Natural killer cell (primary cell): ENCODE measurements at places on chromosomes 7 and 10. TPM values are rescaled to one million over a fixed set of nuclear protein-coding genes. Genes with fewer than 3 reads are reported as not detected.

Gene LLCFC1
- total RNA-seq = not detected

Gene PNLIPRP1
- total RNA-seq = not detected

Gene AKR1B1
- total RNA-seq = 106 TPM

Gene NME8
- 37.0 TPM for total RNA-seq

Gene CPA2
- not detected for total RNA-seq

Gene PIP
- not detected for total RNA-seq

Gene PAX4
- total RNA-seq = not detected

Gene HOXA11
- not detected for total RNA-seq

Gene ANKRD2
- total RNA-seq = not detected

DNA sequence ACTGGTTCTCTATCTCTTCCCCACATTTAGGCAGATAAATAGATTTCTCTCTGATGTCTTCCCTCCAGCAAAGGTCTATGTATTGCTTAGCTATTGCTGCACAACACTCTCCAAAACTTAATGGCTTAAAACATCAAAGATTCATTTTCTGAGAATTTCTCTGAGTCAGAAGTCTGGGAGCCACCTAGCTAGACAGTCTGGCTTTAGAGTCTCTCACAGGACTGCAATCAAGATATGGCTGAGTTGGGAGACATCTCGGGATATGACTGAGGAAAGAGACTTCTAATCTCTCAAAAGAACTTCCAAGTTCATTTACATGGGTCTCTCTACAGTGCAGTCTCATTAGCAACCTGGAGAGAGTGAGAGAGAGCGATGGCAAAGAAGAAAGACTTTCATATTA is 553.6 kb upstream of the GHITM start:
- no peaks in the 10 kb centered on the region for H3K4me1 ChIP-seq
- no peak overlapping the region for H3K4me3 ChIP-seq
- no peak overlapping the region for H3K27ac ChIP-seq

DNA sequence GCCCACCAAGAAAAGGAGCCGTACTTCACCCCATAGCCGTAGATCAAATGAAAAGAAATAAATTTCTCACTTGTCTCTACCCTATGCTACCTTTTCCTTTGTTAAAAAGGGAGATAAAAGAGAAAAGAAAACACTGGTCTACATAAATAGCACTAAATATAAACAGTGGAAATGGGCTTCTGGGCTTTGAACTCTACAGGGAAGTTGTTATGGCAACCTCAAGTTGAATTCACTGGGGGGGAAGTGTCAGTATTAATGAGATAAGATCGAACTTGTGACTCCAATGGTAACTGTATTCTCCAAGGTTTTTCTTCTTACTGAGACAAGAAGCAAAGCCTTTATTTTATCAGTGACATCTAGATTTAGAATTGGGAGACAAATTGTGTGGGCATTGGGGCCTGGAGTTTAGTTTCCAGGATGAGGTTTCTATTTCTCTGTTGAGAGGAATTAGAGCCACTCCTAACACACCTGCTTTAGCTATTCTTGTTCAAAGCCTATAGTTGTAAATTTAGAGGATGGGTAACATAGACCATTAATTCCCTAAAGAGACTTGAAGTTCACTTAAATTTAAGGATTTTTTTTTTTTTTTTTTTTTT is 604.3 kb upstream of the GALNT17 start:
- no peaks in the 10 kb centered on the region for H3K27me3 ChIP-seq
- no peaks in the 10 kb centered on the region for H3K4me1 ChIP-seq
- no peak for DNase-seq
- no peaks in the 10 kb centered on the region for H3K36me3 ChIP-seq
- H3K27ac ChIP-seq = no peak overlapping the region
- no peak overlapping the region for H3K4me3 ChIP-seq

GRCh38 chr10:30309403-30309802 is 39.7 kb downstream of the MTPAP start:
- no peaks in the 10 kb centered on the region for H3K4me1 ChIP-seq
- H3K27ac ChIP-seq = no peak overlapping the region
- no peak overlapping the region for H3K4me3 ChIP-seq
- H3K36me3 ChIP-seq = peaks cover 28% of the 10 kb centered on the region
- DNase-seq = no peak

DNA sequence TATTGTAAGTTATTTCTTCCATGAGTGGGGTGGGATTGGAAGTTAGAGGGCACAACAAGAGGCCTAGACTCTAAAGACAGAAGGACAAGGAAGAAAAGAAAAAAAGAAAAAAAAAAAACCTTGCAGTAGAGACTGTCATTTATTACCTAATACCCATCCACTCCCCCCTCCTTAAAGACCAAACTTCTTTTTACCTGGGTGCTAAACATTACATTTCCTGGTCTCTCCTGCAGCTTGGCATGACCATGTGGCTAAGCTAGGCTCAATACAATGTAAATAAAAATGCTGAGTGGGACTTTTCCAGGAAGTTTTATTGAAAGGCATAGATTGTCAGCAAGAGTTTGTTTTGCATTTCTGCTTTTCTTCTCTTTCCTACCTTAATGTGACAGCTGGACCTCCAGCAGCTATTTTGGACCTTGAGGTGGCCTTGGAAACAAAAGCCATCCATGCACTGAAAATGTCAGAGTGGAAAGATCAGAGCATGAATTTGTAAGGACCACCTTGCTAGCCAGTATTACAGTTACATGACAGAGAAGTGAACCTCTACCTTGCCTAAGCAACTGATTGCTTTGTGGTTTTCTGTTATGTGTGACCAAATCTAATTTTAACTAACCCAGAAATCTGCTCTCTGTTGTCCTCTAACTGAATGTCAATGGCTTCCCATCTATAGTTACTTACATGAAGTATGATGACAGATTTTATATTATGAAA is 81.3 kb upstream of the SFMBT2 start:
- H3K36me3 ChIP-seq = no peaks in the 10 kb centered on the region
- H3K27ac ChIP-seq = peak overlapping the region; percentile 13
- DNase-seq = no peak
- no peak overlapping the region for H3K4me3 ChIP-seq
- H3K27me3 ChIP-seq = no peaks in the 10 kb centered on the region
- peaks cover 15% of the 10 kb centered on the region for H3K4me1 ChIP-seq

DNA sequence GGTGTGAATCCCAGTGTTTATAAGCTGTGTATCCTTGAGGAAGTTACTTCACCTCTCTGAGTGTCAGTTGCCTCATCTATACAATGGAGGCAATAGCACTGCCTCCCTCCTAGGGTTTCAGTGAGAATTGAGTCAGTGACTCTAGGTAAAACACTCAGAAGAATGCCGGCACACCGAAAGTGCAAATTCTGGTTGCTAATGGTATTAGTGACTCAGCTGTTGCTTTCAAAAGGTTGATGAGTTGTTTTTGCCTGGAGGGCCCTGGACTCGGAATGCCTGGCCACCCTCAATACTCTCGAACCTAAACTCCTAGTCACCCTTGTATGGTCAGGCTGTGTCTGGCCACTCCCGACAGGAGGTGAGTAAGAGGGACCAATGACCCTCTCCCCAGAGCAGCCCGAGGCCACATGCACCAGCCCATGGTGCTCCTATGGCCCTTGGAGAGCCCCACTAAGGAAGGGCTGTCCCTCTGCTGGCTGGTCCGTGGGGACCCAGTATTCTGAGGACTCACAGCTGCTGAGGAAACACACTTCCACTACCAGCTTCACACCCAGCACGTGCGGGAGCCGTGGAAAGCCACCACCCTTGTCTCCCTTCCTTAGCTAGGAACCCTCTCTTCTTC is 60.2 kb downstream of the CALML3 start:
- no peaks in the 10 kb centered on the region for H3K27me3 ChIP-seq
- DNase-seq = no peak
- no peak overlapping the region for H3K27ac ChIP-seq
- H3K4me3 ChIP-seq = no peak overlapping the region
- no peaks in the 10 kb centered on the region for H3K36me3 ChIP-seq

GRCh38 chr7:98090116-98090515 is 16.5 kb upstream of the LMTK2 start:
- peaks cover 2% of the 10 kb centered on the region for H3K27me3 ChIP-seq
- H3K4me3 ChIP-seq = no peak overlapping the region
- no peaks in the 10 kb centered on the region for H3K36me3 ChIP-seq
- H3K27ac ChIP-seq = no peak overlapping the region

DNA sequence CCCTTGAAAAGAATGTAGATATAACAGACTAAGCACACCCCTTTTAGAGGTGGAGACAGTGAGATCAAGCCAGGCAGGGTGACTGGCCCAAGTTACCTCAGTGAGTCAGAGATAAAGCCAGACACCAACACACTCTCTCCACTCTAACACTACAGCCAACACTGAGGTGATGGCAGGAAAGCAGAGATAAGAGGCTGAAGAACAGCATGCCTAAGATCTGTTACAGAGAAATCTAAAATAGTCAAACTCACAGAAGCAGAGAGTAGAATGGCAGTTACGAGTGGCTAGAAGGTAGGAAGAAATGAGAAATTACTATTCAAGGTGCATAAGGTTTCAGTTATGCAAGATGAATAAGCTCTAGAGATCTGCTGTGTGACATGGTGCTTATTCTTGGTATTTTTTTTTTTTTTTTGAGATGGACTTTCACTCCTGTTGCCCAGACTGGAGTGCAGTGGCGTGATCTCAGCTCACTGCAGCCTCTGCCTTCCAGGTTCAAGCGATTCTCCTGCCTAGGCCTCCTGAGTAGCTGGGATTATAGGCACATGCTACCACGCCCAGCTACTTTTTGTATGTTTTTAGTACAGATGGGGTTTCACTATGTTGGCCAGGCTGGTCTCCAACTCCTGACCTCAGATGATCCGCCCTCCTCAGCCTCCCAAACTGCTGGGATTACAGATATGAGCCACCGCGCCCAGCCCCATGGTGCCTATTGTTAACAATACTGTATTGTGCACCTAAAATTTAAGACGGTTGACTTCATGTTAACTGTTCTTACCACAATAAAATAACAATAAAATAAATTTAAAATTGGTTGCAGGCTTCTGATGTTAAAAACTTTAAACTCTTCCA is 28.7 kb downstream of the ICA1 start:
- H3K4me1 ChIP-seq = no peaks in the 10 kb centered on the region
- DNase-seq = no peak
- no peaks in the 10 kb centered on the region for H3K27me3 ChIP-seq
- H3K36me3 ChIP-seq = no peaks in the 10 kb centered on the region
- H3K4me3 ChIP-seq = no peak overlapping the region

DNA sequence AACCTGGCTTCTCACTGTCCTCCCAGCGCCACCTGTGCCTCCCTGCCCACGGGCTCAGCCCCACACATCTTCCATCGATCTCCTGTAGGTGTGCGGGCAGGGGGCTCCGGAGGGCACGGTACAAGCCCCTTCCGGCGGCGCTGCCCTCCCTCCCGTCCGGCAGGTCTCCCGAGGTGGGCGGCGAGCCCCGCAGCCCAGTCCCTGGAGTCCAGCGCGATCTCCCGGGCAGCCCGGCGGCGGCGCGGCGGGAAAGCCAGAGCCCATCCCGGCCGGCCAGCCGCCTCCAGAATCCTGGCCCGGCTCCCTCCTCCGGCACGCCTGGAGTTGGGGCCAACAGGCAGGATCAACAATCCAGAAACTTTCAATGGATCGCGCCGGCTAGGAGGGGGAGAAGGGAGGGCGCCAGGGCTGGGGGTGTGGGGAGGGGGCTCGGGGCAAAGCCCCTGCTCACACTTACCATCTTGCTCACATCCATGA is 100.1 kb downstream of the HIP1 start:
- H3K27me3 ChIP-seq = no peaks in the 10 kb centered on the region
- peaks cover 24% of the 10 kb centered on the region for H3K4me1 ChIP-seq
- DNase-seq = no peak
- no peak overlapping the region for H3K27ac ChIP-seq
- no peaks in the 10 kb centered on the region for H3K36me3 ChIP-seq

DNA sequence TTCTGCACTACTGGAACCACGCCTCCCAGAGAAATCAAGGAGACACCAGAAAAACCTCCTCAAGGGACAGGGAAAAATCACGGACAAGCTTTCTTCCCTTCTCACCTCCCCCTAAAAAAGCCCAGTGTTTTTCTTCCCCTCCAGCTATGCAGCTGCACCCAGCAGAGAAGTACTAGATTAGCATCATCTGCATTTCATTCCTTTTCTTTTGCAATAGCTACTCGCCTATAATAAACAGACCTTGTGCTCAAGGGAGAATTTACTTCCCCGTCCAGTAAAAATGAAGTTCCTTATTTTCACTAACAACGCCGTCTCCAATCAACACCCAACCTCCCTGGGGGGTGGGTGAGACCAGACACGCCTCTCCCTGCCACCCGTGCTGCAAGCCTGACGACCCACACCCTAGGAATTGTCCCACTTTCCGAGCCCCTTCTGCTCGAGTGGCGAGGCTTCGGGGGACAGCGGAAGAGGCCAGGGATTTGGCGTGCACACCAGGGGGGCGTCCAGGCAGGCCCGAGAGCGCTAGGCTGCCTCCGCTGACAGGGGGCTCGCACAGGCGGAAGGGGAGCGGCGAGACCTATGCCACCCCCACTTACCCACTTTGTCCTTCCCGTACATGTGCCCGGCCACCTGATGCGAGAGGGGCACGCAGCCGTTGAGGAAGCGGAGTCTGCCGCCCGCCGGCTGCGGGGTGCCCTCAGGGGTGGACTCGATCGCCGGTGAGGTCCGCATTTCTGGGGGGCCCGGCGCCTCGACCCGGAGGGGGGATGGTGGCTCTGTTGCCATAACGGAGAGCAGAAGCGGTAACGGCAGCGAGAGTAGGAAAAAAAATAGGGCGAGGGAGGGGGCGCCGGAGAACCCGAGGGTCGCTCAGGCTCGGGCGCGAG is 625 bp downstream of the IPMK start:
- H3K27ac ChIP-seq = peak overlapping the region; percentile 96
- peaks cover 21% of the 10 kb centered on the region for H3K4me1 ChIP-seq
- no peaks in the 10 kb centered on the region for H3K36me3 ChIP-seq
- DNase-seq = peak; percentile 48
- H3K4me3 ChIP-seq = peak overlapping the region; percentile 92
- no peaks in the 10 kb centered on the region for H3K27me3 ChIP-seq

GRCh38 chr7:46024263-46024916 is 103.3 kb upstream of the IGFBP3 start:
- no peaks in the 10 kb centered on the region for H3K27me3 ChIP-seq
- no peak for DNase-seq
- H3K4me3 ChIP-seq = no peak overlapping the region
- no peaks in the 10 kb centered on the region for H3K4me1 ChIP-seq
- H3K36me3 ChIP-seq = no peaks in the 10 kb centered on the region

DNA sequence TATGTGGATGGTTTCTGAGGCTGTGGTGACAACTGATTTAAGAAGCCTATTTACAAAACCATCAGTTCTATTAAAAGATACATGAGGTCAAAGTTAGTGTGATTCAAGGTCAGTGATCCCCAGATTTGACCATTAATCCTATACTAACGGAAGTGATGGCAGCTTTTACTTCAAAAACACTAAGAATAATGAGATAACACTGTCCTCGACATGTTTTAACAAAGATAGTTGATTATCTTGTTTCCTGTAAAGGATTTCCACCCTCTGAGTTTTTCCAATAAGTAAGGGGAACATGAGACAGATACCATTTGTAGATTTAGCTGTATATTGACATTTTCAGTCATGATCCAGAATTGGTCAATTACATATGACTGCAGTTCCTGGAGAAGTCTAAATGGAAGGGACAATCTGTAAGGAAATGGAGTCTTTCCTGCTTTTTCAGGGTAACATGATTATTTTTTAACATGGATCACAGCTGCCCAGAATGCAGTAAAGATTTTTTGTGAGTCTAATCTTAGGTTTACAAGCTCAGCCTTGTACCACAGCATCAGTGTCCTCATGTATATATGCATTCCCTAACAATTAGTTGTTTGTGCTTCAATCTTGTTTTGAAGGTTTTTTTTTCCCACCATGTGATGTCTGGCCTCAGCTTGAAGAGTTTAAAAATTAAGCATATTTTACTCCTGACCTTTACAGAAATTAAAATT is 188.0 kb downstream of the PPP1R9A start:
- H3K36me3 ChIP-seq = no peaks in the 10 kb centered on the region
- no peaks in the 10 kb centered on the region for H3K4me1 ChIP-seq
- H3K27me3 ChIP-seq = no peaks in the 10 kb centered on the region
- no peak overlapping the region for H3K27ac ChIP-seq
